ENCODE measurements at places on chromosomes 1 and 21.

DNA sequence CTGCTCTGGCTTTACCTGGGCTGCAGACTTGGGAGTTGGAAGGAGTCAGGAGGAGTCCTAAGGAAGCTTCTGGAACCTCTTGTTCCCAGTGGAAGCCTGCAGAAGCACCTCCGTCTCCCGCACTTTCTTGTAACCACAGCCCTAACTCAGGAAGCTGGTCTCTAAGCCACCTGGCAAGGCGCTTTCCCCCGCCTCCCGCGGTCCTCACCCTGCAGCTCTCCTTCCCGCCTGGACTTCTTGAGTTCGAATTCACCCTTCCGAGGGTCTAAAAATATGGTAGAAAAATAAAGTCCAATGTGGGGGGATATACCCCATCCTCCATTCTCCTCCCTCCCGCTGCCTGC lies 15.1 kb downstream of the PAX7 start:
- DNase-seq = no peak

- no peak for DNase-seq
These were observed 62.7 kb upstream of the BRINP3 start for GRCh38 chr1:190540366-190540765.

DNA sequence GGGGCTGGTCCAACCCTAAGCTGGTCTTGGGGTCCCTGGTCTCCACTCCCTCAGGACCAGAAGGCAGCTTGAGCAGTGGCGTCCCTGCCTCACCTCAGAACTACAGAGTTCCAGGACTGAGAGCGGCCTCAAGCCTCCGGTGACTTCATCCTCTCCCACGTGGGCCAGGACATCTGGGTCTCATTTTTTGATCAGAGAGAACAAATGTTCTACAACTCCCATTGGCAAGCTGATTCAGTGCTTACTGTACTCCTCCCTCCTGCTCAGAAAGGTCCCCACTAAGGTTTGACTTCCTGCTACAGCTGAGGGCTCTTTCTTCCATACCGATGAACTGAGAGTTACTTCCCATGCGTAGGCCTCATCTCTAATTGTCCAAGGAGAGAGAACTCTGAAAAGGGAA lies 78.5 kb downstream of the PLXNA2 start:
- no peak for DNase-seq

- no peak for DNase-seq
These were observed 299.6 kb upstream of the RUNX1 start for GRCh38 chr21:35348686-35349085.

GRCh38 chr21:45473496-45474322 lies 68.5 kb downstream of the SLC19A1 start:
- no peak for DNase-seq

DNA sequence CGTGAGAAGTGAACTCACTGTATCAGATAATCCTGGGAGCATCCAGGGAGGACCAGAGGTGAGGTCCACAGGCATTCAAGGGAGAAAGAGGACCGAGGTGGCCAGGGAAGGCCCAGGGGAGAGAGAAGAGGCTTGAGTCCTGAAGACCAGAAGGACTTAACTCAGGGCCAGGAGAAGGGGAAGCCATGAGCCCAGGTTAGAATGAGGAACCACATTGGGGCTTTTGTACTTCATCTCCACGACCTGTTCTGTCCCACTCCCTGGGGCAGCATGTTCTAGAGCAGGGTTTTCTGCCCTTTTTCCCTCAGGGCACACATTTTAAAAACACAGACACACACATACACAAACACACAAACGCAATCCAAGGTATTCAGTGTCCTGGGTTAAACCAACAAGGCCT lies 8.4 kb downstream of the LGR6 start:
- no peak for DNase-seq

GRCh38 chr21:27837936-27838335 lies 871.0 kb upstream of the ADAMTS5 start:
- no peak for DNase-seq

DNA sequence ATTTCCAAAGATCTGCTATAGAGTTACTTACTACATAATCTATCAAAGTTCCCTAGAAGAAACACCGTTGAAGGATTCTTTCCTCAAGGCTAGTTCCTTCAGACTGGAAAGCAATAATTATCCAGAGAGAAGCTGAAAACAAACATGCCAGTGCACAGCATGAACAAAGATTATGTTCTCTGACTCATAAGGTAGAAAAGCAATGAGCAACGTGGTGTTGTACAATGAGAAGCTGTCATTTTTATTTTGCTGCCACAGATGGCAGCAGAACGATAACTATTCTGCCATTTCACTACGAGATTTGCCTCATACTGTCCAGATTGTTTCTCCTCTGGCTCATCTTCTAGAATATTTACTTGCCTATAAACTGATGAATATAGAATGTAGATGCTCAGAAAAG lies 10.7 kb downstream of the EXTL2 start:
- no peak for DNase-seq

DNA sequence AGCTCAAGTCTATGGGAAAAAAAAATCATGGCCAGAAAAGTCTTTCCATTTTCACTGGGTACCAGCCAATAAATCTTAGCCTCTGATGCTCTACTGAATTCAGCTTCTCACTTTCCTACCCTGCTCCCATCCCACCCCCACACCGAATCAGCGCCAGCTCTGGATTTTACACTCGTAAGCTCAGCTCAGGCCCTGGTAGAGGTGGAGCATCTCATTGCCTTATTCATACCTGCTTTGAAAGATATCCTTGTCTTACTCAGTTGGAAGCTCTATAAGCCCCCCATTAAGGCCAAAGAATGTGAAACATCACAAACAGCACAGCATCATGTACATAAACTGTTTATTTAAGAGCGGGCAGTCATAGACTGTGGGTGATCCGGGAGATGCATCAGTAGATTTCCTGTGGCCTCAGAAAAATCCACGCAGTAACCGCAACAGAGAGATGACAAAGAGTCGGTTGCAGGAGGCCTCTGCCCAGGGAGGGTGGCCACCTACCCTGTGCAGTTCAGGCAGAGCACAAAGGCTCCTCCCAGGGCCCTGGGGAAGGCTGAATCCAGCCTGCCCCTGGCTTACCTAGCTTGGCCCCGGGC lies 36.4 kb upstream of the ETS2 start:
- no peak for DNase-seq

- DNase-seq = no peak
These were observed 12.0 kb downstream of the ADGRL2 start for GRCh38 chr1:81812712-81813111.
